ENCODE measurements at places on chromosomes 13 and 19.

GRCh38 chr19:15453091-15453578 lies 3.4 kb upstream of the WIZ start:
- no peak for DNase-seq

DNA sequence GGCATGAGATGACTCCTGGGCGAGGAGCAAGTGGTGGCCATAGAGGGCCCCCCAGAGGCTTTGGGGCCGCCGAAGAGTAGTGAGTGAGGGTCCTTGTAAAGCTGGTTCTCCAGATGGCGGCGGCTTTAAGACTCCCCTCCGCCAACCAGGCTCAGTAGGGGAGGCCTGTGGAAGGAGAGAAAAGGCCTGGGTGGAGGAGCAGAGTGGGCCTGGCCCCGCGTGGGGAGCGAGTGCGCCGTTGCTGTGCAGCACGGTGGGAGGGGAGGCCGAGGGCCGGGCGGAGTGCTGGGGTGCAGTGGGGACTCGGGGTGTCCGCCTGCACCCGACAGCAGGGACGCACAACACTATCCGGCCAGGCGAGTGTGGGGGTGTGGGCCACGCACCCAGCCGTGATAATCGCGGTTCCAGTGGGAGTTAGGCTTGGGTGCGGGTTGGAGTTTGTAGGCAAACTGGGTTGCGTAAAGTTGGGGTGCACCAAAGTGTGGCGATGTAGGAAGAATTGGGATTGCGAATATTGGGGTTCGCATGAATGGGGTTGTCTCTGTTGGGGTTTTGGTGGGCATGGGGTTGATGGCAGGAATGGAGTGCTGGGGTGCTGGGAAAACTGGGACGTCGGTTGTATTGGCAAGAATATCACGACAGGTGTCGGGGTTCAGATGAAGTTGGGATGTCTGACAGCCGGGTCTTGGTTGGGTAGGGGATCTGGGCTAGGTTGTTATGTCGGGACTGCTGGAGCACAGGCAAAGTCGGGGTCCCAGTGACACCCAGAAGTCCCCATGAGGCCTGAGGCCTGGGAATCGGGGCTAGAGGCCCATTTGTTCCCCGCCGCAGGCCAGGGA lies 687 bp upstream of the CIRBP start:
- DNase-seq: no peak

DNA sequence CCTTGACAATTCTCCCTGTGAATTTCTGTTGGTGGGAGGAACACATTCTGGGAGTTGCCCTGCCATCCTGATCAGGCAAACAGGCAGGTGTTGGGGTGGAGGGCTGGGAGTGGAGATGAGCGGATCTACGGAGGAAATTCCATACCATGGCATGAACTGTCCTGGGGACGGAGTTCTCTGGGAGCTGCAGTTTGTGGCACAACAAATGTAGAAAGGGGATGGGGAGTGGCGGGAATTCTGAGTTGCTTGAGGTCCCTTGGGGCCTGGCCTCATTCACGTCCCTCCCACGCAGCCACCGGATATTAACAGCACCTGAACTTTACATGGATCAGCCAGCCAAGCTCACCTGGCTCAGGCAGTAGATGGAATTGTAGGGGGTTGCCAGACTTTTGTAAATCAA lies 70.0 kb downstream of the CHST8 start:
- DNase-seq: no peak

- DNase-seq: no peak
Measured at GRCh38 chr13:75324413-75324940, 157.5 kb downstream of the TBC1D4 start.

DNA sequence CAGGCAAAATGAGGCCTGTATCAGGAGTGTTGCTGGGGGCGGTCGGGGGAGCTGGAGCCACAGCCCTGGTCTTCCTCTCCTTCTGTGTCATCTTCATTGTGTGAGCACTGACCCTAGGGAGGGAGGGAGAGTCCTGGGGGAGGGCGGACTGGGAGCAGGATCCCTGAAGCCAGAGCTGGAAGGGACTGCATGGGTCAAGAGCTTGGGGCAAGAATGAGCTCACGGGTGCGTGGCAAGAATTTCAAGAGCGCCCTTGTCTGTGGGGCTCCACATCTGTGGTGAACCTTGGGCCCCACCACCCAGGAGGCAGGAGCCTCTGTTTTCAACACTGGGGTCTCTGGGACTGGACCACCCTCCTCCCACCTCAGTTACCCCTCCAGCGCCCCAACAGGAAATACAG lies 4.7 kb downstream of the SIGLEC7 start:
- no peak for DNase-seq

GRCh38 chr13:85632526-85633195 lies 166.6 kb downstream of the SLITRK6 start:
- DNase-seq: no peak

DNA sequence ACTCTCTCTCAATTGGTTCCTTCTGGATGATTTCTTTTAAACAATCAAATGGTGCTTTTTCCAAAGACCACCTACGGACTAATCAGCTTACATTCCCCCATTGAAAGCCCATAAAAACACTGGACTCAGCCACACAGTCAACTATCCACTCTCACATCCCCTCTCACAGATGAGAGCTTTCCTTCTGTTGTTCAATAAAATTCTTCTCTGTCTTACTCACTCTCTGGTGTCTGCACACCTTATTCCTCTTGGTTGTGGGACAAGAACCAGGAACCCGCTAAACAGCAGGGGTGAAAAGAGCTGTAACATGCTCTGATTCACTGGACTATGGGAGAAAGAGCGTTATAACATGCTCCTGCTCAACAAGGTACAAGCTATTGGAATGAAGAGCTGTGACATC lies 2896.2 kb downstream of the PCDH9 start:
- no peak for DNase-seq

- DNase-seq: no peak
Measured at GRCh38 chr13:98406971-98407370, 169.9 kb downstream of the STK24 start.
